Activated T-helper 1 cell treated with anti-CD3 and anti-CD28 coated beads, Interleukin-12 subunit alpha, Interleukin-12 subunit beta, Interleukin-2, Interleukin-4 antibody, amounts not matched to agents 30 ng/mL and 10 ng/mL and 1 ng/mL, durations not matched to agents 14 hours and 24 hours and 36 hours (primary cell): ENCODE measurements at places on chromosomes 1 and 21. TPM values are rescaled to one million over a fixed set of nuclear protein-coding genes. Genes with fewer than 3 reads are reported as not detected.

DNA sequence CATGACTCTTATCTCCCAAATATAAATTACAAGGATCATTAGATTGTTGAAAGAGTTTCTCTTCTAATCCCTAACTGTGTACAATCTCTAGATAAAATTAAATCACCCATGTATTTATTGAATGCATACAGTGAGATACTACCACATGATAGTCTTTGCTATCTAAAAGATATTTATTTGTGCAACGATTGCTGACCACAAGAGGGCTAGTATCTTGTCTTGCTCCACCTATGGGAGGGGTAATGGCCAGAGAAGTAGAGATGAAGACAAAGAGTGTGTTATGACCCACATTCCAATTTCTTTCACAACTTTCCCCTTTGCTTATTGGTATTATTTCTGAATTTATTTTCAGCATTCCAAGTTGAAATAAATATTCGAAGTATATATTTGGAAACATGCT lies 13.7 kb downstream of the PYHIN1 start:
- DNase-seq: no peak

TRIM45 gene
- 1.1 and 1.3 TPM in 2 replicates for total RNA-seq

RGS16 gene
- total RNA-seq: 138 and 143 TPM in 2 replicates

MPL gene
- not detected in 2 replicates for total RNA-seq

- DNase-seq: no peak
These were observed 67.1 kb downstream of the HIVEP3 start for GRCh38 chr1:41851589-41851988.

S100A9 gene
- total RNA-seq: not detected in 2 replicates

- DNase-seq: no peak
These were observed 6.7 kb upstream of the METTL25B start for GRCh38 chr1:156721535-156721934.

GRCh38 chr1:227901239-227901905 lies 46.4 kb downstream of the WNT9A start:
- DNase-seq: no peak

- no peak for DNase-seq
These were observed 325.6 kb downstream of the RRAGC start for GRCh38 chr1:38533772-38534472.
